ENCODE measurements at places on chromosomes 7 and 10. TPM values are rescaled to one million over a fixed set of nuclear protein-coding genes. Genes with fewer than 3 reads are reported as not detected.

UCMA gene
- not detected for total RNA-seq

C10orf95 gene
- total RNA-seq: 3.1 TPM

GRCh38 chr10:35641676-35642034 is 441 bp downstream of the FZD8 start:
- DNase-seq: no peak
- H3K4me1 ChIP-seq: peaks cover 19% of the 10 kb centered on the region

DNA sequence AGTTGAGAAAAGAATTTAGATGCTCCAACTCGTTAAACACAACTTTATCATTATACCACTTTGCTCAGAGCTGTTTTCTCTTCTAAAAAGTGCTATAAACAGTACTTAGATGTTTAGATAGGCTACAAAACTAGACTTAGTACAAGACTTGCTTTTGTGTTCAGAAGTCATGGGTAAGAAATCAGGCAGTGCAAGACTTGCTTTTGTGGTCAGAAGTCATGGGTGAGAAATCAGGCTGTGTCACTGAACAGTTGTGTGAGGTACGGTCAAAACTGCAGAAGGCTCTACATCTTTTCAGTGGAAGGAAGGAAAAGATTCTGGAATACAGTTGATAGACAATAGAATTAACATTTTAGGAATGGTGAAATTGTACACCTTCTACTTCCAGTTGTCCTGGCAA is 239.7 kb downstream of the DNAJB9 start:
- no peaks in the 10 kb centered on the region for H3K36me3 ChIP-seq
- H3K27me3 ChIP-seq: no peaks in the 10 kb centered on the region
- H3K4me1 ChIP-seq: no peaks in the 10 kb centered on the region

SFMBT2 gene
- total RNA-seq: 16.1 TPM
